ENCODE measurements at places on chromosomes 7 and 10.

- peaks cover 41% of the 10 kb centered on the region for H3K36me3 ChIP-seq
- DNase-seq: no peak
- H3K27me3 ChIP-seq: no peaks in the 10 kb centered on the region
- no peak overlapping the region for H3K4me3 ChIP-seq
- no peak overlapping the region for H3K27ac ChIP-seq
These were observed 19.2 kb downstream of the ELFN1 start for GRCh38 chr7:1689311-1689710.

GRCh38 chr10:82390866-82391658, 516.1 kb downstream of the NRG3 start:
- H3K36me3 ChIP-seq: no peaks in the 10 kb centered on the region
- DNase-seq: no peak
- no peak overlapping the region for H3K4me3 ChIP-seq
- H3K27me3 ChIP-seq: no peaks in the 10 kb centered on the region
- H3K4me1 ChIP-seq: peaks cover 4% of the 10 kb centered on the region
- H3K27ac ChIP-seq: no peak overlapping the region

DNA sequence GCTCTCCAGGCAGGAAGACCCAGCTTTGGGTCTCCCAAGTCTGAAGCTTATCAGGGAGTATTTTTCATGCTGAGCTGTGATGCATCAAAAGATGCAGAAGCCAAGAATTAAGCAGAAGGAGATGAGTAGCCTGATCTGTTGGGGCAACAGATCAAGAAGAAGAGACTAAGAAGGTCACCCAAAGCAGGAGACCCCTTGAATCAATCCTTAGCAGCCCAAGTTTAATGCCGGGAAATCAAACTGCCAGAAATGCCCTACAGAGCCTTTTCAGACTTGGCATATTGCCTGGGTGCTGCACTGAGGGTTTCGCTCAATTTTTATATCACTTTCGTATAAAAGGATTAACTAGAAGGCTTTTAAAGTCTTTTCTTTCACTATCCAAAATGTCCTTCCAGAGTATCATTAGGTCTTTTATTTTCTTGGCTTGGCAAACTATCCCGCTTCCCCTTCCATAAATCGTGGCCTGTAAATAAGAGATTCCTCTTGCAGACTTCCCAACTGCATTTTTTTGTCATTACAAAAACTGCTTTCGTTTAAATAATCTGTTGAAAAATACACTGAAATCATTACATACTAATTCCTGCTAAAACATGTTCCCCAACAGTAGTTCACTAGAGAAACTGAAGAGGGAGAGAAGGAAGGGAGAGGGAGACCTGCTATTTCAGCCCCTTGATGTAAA, 49.0 kb upstream of the STK17A start:
- H3K27me3 ChIP-seq: no peaks in the 10 kb centered on the region
- H3K4me1 ChIP-seq: peaks cover 7% of the 10 kb centered on the region
- H3K4me3 ChIP-seq: no peak overlapping the region
- no peak for DNase-seq
- peak overlapping the region; percentile 22 for H3K27ac ChIP-seq

- no peak overlapping the region for H3K27ac ChIP-seq
- H3K36me3 ChIP-seq: no peaks in the 10 kb centered on the region
- H3K27me3 ChIP-seq: no peaks in the 10 kb centered on the region
These were observed 14.0 kb upstream of the CDH23 start for GRCh38 chr10:71382757-71383156.
